ENCODE measurements at places on chromosomes 12 and 14.
A peak's percentile ranks its signal among the peaks of the same experiment; 100 is the strongest.

- no peak for ATAC-seq
Observed at GRCh38 chr12:127943481-127944210, 323.3 kb upstream of the TMEM132C start.

DNA sequence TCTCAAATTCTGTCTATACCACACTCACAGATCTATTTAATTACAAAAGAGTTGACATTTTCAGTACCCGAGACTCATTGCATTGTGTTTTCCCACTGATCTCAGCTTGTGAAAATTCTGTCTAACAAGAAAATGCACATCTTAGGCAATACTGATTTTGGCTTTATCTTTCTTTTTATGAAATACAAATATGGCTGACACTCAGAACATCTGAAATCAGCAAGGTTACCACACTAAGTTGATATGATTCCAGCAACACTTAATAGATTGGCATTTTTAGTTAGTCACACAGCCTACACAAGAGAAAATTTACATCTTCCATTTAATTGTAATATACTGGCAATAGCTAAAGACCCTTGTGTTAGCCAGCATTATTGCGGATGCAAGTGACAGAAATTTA is 40.3 kb downstream of the PEX5 start:
- ATAC-seq: no peak

- no peak for ATAC-seq
Observed at GRCh38 chr12:29216797-29217575, 67.9 kb downstream of the FAR2 start.

GRCh38 chr12:70752327-70752726 is 115.1 kb upstream of the PTPRB start:
- no peak for ATAC-seq

DNA sequence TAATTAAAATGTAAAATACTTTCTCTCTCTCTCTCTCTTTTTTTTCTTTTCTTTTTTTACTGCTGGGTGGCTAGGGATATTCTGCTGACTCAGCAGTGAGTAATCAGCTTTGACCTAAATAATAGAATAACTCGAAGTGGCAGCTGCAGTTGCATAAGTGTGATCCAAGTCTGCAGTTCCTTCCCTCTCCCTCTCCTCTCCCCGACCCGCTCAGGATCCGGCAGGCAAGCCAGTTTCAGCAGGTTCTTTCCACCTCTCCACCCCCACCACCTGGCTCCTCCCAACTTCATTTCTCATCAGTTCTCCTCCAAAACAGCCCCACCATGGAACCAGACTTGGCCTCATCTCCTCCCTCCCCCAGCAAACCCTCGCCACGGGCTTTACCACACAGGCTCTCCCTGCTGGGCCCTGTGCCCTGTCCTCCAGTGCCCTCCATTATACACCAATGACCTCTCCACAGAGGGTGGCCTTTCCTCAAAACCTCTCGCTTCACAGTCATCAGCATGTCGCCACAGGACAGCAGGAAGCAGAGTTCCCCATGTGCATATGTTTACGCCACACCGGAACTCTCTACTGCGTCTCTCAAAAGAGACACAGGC is 22.4 kb downstream of the SLC7A8 start:
- peak; percentile 76 for ATAC-seq
